Cerebellar nuclear complex (tissue), 1 donor: ENCODE measurements at places on chromosomes 7 and 10.

GRCh38 chr7:133477791-133478190 is 224.9 kb downstream of the EXOC4 start:
- DNase-seq = peak; percentile 59

GRCh38 chr7:134772401-134772800 is 7.0 kb upstream of the CALD1 start:
- no peak for DNase-seq

DNA sequence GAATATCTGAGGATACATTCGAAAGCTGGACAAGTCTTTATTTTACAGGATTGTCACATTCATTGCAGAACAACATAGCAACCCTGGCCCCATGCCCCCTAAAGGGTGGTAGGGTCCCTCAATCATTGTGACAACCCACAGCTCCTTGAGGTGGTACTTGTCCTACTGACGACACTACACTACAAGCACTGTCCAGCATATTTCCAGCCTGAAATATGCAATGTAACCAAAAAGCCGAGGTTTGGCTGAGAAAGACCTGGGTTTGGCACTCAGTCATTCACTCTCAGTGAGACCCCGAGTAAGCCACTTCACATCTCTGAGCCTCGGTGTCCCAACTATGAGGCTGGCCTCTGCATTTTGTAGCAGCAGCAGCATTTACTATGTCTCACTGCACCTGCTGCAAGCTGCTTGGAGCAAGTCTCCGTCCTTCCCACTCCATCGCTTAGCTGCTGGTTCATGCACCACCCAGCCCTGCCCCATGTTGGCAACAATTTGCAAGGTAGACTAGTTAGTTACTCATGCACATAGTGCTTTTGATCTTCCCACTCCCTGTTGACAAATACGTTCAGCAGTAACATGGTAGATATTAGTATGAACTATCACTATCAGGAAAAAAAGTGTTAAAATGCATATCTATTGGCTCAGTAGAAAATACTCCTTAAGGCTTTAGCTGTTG is 43.6 kb upstream of the TNPO3 start:
- no peak for DNase-seq

- no peak for DNase-seq
Measured at GRCh38 chr7:139696552-139696951, 81.2 kb downstream of the HIPK2 start.

DNA sequence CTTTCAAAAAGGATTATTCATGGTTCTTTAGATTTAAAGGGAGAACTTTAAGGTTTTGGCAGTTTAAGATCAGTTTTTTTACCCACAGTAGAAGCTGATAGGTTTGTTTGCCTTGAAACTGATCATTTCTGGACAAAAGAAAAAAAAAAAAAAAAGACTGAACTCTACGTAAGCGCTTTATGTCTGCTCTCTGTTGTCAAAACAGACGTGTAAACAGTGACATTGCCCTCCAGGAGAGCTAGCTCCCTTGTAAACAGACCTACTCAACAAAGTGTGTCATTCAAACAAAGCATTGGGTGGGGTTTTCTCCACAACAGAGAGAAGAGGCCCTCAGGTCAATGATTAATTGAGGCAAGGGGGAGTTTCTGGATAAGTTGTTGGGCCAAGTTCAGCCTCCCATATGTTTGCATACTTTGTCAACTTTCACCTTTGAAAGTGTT is 568.1 kb upstream of the LRRN3 start:
- DNase-seq = no peak

DNA sequence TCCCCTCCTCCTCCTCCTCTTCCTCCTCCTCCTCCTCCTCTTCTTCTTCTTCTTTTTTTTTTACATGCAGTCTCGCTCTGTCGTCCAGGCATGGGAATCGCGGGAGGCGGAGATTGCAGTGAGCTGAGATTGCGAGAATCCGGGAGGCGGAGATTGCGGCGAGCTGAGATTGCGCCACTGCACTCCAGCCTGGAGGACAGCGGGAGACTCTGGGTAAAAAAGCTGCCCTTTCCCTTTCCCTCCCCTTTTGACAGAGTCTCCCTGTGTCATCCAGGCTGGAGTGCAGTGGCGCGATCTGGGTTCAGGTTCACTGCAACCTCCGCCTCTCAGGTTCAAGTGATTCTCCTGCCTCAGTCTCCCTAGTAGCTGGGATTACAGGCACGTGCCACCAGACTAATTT is 168.1 kb upstream of the MALRD1 start:
- DNase-seq = no peak

DNA sequence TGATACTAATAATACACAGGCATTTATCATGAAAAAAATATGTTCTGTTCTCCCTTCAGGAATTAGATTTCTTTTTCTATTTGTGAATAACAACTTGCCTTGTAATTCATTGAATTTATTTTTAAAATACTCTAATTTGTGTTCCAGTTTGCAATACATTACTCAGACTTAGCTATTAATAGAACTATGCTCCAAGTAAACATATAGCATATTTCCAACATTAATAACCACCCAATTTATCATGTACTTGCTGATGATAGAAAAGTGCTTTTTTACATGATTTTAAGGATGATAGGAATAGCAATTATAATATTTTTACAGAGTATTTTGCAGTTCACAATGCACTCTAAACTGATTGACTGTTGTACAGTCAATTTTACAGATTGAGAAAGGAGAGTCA is 338.8 kb upstream of the SEMA3D start:
- DNase-seq = no peak

DNA sequence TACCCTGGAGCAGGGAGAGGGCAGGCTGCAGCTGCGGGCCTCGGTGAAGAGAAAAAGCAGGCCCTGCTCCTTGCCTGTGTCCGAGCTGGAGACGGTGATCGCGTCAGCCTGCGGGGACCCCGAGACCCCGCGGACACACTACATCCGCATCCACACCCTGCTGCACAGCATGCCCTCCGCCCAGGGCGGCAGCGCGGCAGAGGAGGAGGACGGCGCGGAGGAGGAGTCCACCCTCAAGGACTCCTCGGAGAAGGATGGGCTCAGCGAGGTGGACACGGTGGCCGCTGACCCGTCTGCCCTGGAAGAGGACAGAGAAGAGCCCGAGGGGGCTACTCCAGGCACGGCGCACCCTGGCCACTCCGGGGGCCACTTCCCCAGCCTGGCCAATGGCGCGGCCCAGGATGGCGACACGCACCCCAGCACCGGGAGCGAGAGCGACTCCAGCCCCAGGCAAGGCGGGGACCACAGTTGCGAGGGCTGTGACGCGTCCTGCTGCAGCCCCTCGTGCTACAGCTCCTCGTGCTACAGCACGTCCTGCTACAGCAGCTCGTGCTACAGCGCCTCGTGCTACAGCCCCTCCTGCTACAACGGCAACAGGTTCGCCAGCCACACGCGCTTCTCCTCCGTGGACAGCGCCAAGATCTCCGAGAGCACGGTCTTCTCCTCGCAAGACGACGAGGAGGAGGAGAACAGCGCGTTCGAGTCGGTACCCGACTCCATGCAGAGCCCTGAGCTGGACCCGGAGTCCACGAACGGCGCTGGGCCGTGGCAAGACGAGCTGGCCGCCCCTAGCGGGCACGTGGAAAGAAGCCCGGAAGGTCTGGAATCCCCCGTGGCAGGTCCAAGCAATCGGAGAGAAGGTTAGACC is 138.0 kb upstream of the STK17A start:
- no peak for DNase-seq

DNA sequence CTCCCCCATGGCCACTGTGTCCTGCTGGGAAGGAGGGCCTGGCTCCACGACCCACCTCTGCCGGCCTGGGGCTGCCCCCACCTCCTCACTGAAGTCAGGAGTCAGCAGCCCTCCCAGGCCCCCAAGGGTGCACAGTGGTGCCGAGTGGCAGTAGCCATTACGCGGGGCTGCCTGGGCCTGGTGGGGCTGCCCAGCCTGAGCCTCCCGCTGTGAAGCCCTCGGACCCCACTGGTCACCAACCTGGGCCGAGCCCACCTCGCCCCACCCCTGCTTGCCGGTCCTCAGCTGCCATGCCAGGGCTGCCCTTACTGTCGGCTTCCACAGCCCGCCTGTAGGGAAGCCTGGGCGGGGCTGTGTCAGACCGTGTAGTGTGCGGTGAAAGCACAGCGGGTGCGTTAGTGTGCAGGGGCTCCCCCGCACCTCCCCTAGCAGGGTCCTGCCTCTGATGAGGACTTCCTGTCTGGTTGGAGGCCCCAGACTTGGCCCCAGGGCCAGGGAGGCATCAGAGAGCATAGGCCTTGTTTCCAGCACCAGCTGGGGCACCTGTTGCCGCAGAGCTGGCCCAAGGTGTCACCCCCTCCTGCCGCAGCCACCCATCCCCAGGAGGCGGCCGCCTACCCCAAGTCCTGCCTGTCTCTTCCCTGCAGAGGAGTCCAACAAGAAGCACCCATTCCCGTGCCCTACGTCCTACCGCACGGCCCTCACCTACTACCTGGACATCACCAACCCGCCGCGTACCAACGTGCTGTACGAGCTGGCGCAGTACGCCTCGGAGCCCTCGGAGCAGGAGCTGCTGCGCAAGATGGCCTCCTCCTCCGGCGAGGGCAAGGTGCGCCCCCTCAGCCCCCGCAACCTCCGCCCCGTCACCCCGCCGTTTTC is 10.0 kb downstream of the TMEM120A start:
- DNase-seq = no peak
